ENCODE measurements at places on chromosomes 12 and 14.

GRCh38 chr14:31465111-31465510 is 7.8 kb upstream of the DTD2 start:
- no peak for DNase-seq

GRCh38 chr12:55797068-55797467 is 20.5 kb downstream of the SARNP start:
- DNase-seq: peak; percentile 35

GRCh38 chr14:57486767-57487379 is 6.8 kb downstream of the CCDC198 start:
- peak; percentile 64 for DNase-seq

GRCh38 chr12:94195483-94195882 is 47.1 kb downstream of the PLXNC1 start:
- DNase-seq: no peak

DNA sequence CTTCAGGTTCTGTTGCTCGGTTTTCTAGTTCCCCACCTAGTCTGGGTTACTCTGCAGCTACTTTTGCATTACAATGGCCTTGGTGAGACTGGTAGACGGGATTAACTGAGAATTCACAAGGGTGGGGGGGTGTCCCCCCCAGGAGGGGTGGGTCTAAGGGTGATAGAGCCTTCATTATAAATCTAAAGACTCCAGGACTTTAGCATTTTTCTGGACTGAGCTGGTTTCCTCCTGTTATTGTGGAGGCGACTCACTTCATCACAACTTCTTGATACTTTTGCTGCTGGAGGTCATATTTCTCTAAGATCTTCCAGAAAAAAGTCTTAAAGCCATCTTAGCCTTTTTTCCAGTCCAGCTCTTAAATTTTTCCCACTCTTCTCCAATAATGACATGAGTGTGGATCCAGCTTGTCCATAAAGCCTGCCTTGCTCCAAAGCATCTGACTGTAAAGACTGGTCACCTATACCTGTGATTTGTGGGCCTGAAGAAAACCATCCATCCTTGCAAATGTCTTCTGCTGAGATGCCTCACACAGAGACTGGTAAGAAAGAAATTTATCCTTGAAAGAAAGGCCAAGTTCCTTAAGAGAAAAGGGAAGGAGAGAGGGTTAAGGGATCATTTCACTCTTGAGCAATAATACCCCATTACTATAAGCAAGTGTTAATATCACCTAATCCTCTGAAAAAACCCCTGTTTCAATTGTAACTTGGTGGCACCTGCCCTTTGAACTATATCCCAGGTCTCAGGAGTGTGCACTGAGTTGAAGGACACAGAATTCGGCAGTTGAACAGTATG is 19.7 kb upstream of the SLC2A14 start:
- DNase-seq: no peak

DNA sequence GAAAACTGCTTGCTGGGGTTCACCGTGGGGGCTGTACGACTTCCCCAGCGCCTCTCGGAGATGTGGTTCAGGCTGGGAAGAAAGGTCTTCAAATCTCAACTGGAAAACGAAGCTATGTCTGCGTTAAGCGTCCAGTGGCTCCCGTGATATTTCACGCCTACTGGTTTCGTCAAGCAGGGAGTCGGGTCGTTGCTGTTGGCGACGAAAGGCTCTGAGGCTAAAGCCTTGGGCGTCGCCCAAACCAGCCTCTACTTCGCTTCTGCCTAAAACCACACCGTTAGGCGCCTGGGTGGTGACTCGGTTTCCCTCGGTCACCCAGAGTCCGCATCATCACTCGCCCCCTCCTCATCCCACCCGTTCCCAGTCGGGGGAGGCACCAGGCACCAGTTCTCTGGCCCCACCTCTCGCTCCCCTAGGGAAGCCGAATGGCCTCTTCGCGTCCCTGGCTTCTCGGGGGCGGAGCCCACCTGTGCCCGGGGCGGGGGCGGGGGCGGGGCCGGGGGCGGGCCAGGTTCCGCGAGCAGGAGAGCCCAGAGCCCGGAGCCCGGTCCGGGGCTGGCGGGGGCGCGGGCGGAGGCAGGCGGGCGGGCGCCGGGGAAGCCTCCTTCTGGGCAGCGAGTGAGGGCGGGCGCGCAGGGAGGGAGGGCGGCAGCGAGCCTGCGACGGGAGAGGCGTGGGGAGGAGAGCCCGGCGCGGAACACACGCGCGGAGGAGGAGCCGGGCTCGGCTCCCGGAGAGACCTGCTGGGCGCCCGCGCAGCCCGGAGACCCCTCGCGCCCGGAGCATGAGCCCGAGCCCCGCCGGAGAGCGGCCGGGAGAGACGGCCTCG is at the start of gene B4GALNT3:
B4GALNT3 (plus strand) TSS at position 510 of the 829 bp plus-strand sequence. CDS start 438 bp downstream, outside the sequence.
- DNase-seq: peak; percentile 87

DNA sequence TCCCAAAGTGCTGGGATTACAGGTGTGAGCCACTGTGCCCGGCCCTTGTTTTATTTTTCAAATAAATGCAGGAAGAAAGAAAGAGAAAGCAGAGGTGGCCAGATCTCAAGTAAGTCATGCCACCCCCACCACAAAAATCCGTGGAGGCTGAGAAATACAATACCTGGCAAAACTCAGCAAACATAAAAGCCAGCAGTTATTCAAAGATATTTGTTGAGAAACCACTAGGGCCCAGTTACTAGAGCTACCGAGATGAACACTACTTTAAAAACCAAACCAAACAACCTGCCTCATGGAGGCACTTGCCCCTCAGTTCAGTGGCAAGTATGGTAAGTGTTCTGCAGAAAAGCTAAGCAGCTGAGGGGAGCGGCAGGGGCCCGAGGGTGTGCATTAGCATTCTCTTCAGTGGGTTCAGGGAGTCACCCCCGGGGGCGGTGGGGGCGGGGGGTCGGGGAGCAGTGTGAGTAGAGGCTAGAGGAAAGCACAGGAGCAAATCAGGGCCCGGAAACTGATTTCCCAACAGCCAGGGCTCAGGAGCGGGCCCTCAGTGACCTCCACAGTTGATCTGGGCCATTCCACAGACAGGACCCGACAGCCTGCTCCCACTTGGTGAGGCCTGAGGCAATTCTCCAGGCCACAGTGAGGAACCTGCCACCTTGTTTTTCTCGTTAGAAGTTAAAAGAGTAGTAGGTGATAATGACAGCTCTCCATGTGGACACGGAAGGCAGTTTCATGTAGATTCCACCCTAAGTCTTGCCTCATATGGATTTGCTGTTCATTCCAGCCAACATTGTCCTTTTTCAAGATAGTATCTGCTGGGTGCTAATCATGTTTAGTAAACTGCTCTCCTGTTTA is 8.6 kb downstream of the EVL start:
- no peak for DNase-seq

DNA sequence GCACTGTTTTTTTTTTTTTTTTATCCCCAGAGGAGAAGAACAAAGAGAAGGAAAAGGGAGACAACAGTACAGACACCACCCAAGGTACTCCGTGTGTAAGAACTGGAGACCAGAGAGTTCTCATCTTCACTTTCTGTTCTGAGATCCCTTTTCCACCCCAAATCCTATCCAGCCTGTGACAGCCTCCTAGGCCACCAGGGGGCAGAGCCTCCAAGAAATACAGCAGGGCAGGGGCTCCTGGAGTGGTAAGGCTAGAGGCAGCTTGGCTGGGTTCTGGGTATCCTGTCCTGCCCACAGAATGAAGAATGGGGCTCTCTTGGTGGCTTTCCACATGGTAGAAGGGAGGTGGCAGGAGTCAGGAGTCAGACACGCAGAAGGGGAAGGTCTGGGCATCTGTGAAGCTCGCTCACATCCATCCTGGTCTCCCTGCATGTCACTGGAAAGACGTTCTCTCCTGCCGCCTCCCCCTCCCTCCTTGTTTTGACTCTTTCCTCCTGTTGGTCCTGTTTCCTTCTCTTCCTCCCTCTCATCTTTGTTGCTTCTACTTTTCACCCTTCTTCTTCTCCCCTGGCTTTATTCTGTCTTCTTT is 12.0 kb downstream of the CLSTN3 start:
- peak; percentile 24 for DNase-seq

DNA sequence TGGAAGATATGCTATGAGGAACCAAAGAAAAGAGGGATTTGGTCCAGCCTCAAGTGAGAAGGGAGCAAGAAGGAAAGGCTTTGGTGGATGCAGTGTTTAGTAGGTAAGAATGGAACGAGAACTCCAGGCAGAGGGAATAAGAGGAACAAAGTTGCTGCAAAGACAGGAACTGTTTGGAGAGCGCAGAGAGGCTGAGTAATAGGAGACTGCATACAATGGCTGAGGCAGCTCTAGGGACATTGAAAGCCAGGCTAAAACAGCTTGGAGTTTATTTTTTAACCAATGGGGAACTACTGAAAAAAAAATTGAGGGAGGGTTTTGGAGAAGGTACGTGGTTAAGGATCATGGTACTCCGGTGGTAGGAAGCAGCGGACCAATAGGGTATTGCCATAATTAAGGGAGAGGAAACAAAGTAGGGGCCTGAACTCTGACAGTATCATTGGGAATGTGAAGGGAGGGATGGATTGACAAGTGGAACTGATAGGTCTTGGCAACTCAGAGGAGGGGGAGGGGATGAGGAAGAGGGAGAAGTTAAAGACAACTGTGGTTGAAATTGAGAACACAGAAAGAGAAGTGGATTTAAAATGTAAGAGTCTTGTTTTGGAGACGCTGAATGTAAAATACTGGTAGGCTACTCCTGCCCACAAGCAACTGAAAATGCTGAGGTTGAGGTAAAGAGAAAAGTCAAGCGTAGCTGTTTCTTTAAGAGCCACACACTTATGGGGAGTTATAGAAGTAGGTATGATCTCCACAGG is 4.8 kb downstream of the ASCL4 start:
- DNase-seq: no peak

DNA sequence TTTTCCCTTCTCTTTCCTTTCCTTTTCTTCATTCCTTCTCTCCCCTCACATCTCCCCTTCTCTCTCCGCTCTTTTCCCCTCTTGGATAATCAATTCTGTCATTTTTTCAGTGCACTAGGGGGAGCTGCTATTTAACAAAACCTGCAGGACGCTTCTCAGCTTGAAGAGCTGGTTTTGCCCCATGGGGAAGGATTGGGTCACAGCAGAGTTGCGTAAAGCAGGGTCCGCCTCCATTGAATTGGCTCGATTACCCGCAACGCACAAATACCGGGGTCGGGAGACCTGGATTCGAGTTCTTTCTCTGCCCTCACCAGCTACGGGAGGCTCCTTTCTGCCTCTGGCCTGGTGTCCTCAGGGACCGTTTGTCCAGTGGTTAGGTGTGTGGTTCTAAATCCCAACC is 42.1 kb upstream of the CHGA start:
- peak; percentile 74 for DNase-seq

DNA sequence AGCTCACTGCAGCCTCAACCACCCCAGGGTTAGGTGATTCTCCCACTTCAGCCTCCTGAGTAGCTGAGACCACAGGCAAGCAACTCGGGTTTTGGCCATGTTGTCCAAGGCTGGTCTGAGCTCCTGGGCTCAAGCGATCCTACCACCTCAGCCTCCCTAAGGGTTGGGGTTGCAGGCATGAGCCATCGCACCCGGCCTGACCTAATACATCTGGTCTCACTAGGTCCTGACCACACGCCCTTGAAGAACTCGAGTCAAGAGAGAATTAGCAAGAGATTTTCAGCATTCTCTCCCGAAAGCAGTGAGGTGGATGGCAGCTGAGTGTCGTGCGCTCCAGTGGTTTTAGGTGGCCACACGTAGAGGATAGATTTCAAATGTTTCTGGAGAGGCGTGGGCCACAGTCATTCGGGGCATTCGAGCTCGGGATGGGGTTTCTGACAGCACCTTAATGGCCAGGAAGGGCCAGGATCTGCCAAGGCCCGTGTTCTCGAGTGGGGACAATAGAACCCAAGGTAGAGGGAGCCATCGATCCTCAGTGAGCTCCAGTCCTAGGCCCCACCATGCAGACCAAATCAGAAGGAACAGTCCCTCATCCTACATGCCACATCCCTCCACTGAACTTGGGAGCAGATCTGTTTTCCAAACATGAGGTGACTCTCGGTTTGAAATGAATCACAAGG is 193.1 kb downstream of the ALG10 start:
- no peak for DNase-seq

DNA sequence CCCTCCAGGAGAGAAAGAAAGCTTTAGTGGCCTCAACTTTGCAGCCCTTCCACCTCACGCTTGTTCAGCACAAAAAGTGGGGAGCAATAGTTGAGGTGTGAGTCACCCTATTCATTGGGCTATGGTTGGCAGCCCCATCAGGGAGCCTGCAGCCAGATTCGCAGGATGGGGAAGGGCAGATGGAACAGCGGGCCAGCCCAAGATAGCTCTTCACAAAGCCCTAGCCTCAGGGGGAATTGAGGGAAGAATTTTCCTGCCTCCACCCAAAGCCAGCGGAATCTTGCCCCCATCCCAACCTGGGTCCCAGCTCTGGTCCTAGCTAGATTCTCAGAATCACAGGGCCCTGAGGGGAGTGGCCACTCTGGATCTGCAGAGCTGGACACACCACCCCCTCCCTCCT is 3.6 kb upstream of the KRT5 start:
- DNase-seq: no peak

GRCh38 chr12:119682639-119683252 is 14.8 kb downstream of the PRKAB1 start:
- no peak for DNase-seq

- DNase-seq: no peak
Observed at GRCh38 chr14:55968741-55969140, 149.5 kb upstream of the PELI2 start.

GRCh38 chr12:94172031-94172430 is 23.7 kb downstream of the PLXNC1 start:
- DNase-seq: no peak

- no peak for DNase-seq
Observed at GRCh38 chr12:15648558-15648957, 140.6 kb downstream of the EPS8 start.

GRCh38 chr12:76569685-76570604 is 10.4 kb upstream of the OSBPL8 start:
- DNase-seq: no peak

DNA sequence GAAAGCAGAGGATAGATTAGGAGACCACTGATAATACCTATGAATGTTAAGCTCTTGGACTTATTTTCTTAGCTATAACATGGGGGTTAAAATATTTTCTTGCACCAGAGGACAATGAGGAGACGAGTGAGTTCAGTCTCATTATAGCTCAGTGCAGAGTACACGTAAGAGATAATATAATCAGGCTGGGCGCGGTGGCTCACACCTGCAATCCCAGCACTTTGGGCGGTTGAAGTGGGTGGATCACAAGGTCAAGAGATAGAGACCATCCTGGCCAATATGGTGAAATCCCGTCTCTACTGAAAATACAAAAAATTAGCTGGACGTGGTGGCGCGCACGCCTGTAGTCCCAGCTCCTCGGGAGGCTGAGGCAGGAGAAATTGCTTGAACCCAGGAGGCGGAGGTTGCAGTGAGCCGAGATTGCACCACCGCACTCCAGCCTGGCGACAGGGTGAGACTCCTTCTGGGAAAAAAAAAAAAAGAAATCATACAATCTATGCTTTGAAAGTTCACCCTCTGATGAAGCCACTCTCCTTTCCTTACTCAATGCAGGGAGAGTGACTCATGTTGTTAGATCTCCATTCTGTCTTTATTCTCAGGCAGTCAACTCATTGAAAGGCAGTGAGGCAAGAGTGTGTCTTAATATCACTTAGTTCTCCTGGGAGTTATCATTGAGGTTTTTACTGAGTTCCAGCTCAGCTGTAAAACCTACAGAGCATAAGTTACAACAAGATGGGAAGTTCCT is 134.2 kb downstream of the SYNE2 start:
- no peak for DNase-seq

- peak; percentile 10 for DNase-seq
Observed at GRCh38 chr14:99195602-99196309, 76.2 kb downstream of the BCL11B start.

Measured in NCI-H510A treated with DMSO at 0.1 percent for 48 hours (cell line).